ENCODE measurements at places on chromosomes 7 and 10. TPM values are rescaled to one million over a fixed set of nuclear protein-coding genes. Genes with fewer than 3 reads are reported as not detected.

Gene ZNF92
- total RNA-seq: 13.7 TPM

DNA sequence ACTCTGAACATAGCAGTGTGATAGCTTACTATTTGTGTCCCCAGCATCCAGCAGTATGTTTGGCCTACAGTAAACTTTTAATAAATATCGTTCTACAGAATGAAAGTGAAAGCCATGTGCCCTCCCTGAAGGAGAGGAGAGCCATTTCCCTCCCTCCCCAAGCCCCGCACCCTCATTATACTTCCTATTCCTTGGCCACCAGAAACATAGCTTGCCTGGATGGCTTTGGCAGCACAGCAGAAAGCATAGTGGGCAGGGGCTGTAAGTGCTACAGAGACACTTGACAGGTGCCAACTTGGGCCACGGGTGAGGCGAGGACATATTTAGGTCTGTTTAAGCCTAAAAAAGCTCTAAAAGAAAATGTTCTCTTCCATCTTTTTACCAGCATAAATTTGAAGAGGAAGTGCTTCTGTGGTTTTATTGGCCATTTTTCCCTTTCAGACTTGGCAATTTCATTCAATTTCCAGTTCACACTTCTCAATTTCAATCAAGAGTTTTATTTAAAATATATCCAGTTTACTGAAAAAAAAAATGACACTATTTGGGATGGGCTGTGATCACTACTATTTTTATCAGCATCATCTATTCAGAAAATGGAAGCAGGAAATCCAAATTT, 12.7 kb downstream of the HHEX start:
- no peak for DNase-seq

DNA sequence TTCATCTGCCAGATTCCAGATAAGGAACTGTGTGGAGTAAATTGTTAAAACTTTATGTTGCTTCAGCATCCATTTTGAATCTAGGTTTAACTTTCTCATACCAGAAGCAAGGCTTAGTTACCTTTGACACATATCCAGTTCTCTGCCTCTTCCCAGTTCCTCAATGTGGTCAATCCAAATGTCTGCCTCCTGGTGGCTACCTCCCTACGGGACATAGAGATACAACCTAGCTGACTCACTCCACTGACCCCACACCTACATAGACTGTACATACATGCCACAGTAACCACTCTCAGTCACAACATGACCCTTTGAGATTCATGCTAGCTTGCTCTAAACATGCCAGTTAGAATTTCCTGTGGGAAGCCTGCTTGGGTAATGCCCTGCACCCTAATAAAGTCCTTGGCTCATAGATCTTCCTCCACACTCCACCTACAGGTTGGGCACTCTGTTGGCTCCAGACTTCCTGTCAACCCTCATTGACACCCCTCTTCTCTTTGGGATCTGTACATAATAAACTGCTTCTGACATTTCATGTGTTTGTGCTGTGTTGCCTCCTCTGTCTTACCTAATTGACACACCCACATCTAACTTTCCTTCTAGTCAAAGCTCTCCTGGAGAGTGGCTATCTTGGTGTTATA, 278.1 kb downstream of the HTR7 start:
- no peak for DNase-seq

- no peak for DNase-seq
These were observed 41.0 kb downstream of the PRF1 start for GRCh38 chr10:70561558-70561957.

DNA sequence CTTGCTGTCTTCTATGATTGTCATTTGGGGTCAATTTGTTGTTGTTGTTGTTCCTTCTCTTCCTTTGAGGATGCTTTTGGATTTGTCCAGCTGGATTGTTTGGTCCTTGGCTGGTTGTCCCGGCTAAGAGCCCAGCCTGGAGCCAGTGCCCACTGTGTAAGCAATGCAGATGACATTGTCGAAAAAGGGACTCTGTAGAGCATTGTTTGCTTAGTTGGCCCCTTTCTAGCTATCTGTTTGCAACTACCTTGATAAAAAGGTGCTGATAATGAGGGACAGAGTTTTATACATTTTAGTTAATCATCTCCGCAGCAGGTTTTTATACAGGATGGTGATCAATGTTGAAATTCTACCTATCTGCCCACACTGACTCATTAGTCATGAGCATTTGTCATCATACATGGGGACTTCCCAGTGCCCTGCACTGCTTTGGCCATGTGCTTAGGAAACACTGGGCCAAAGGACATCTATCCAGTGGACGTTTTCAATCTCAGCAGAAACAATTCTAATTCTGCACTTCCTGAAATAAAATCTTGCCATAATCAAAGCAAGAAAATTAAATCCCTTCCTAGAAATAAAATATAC, 311.9 kb downstream of the GRM8 start:
- DNase-seq: no peak

Gene IL2RA
- total RNA-seq: 680 TPM

- no peak for DNase-seq
These were observed 50.3 kb upstream of the RSU1 start for GRCh38 chr10:16867556-16867955.

GRCh38 chr7:149495785-149496641, 1.6 kb downstream of the ZNF746 start:
- DNase-seq: no peak

- no peak for DNase-seq
These were observed 56.3 kb downstream of the LHPP start for GRCh38 chr10:124517931-124518330.

DNA sequence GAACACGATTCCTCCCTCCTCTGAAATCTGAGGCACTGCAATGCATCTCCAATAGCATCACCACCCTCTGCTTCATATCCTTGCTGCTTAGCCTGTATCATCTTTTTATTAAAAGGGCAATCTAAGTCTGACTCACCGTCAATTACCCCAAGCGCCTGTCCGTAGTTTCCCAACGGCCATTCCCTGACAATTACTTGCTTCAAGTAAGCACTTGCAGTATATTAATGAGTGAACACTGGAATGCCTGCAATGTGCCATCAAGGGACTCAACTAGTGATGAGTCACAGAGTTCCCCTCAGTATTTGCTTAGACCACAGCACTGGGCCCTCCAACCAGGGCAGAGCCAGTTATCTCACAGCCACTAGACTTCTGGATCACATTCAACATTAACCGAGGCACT, 19.5 kb upstream of the PPP1R3C start:
- no peak for DNase-seq

DNA sequence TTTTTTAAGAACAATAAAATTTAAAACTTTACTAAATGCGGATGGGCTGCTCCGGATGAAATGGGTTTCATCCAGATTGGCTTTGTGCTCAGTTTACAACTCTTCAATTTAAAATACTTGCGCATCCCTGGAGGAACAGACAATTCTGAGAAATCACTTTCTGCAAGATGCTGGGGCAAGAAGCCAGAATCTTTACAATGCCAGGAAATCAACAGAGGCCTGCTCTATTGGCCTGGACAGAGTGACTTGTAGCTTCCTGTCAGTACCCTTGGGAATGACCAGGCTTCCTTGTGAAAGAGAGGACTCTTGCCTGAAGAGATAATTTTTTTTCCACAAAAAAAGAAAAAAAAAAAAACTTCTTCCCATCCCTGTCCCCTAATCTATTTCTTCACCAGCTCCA, 3.9 kb upstream of the FAM13C start:
- DNase-seq: no peak

DNA sequence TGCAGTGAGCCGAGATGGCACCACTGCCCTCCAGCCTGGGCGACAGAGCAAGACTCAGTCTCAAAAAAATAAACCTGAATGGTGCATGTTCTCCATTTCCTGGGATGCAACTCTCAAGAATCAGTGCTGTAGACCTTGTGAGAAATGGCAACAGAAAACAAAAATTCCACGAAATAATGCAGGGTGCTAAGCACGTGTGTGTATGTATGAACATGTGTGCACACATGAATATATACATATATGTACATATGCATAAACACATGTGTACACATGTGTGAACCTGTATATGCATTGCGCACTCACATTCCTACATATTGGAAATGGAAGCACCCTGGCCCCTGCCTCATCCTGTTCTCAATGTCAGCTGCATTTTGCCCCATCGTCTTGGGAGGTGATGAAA, 548.5 kb downstream of the TCERG1L start:
- DNase-seq: no peak

GRCh38 chr7:104208421-104208780, 588 bp upstream of the ORC5 start:
- DNase-seq: no peak

- DNase-seq: no peak
These were observed 34.1 kb downstream of the BLVRA start for GRCh38 chr7:43792471-43793150.

DNA sequence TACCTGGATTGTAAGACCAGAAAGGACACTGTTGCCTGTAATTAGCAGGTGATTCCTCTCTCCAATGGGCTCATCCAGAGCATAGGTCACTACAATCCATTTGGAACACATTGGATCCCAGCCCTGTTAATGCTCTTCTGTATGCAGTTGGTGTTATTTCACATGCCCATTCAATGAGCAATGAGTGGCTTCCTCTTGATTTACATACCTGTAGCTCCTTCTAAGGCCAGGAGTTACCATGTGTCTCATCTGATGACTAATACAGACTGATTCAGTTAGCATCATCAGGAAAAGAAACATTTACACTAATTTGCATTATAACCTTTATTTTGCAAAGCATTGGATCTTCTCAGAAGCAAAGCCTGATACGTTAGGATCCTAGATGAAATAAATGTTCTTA, 83.1 kb upstream of the NPVF start:
- no peak for DNase-seq

Gene FAM131B
- total RNA-seq: 1.7 TPM

DNA sequence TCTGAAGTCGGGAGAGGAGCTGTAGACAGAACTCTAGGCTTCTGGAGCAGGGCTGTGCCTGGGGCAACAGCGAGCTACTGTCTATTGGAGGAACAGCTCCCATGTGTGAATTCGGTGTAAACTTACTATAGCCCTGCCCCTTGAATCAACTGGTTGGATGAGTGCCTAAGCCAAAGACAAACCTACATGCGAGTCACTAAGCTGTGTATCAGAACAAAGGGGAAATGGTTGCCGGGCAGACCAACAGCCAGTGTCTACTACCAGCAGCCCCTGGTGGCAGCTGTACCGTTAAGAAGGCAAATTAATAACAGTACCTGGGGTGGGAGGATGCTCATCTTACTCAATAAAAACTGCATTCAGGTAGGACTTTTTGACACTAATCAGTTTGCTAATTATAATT, 343.6 kb downstream of the ACTR3B start:
- no peak for DNase-seq

GRCh38 chr7:66522518-66522917, 106.2 kb upstream of the KCTD7 start:
- DNase-seq: no peak

DNA sequence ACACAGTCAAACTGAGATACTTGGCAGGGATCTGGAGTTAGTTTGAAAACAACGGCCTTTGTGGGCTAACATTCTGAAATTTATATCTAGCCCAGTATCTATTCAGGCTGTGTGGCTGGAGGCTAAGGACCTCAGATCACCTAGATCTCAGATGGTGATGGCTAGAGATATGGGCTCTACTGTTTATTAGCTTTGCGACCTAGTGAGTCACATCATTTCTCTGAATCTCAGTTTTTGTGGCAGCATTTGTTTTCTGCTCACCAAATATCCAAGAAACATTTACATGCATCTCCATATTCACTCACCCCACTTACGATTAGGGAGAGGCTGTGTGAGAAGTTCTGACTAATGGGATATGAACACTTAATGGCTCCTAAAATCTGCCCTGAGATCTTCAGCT, 503.9 kb downstream of the KIF20B start:
- no peak for DNase-seq

- DNase-seq: no peak
These were observed 35.5 kb downstream of the CLIP2 start for GRCh38 chr7:74324531-74325209.

DNA sequence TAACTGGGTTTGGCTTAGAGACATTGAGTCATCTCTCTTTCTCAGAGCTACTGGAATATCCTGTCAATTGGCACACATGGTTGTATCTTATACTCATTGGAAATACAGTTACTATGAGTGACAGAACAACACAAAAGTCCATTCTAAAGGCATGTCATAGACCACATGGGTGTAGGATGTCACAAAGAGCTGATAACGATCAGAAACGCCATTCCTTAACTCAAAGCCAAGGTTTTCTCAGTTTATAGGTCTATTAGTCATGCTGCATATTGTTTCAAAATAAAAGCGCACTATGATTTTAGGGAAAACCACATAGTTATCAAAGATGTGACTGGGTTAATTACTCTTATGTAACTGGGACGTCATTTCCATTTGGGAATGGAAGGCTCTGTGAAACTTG, 147.2 kb upstream of the FAM171A1 start:
- DNase-seq: no peak
